ENCODE measurements at places on chromosomes 1 and 21. TPM values are rescaled to one million over a fixed set of nuclear protein-coding genes. Genes with fewer than 3 reads are reported as not detected.

GRCh38 chr1:211687462-211688215, 12.2 kb upstream of the NEK2 start:
- no peak for DNase-seq

FOXJ3 gene
- total RNA-seq, result 31.2 TPM

LYPD8 gene
- total RNA-seq, result not detected

DNA sequence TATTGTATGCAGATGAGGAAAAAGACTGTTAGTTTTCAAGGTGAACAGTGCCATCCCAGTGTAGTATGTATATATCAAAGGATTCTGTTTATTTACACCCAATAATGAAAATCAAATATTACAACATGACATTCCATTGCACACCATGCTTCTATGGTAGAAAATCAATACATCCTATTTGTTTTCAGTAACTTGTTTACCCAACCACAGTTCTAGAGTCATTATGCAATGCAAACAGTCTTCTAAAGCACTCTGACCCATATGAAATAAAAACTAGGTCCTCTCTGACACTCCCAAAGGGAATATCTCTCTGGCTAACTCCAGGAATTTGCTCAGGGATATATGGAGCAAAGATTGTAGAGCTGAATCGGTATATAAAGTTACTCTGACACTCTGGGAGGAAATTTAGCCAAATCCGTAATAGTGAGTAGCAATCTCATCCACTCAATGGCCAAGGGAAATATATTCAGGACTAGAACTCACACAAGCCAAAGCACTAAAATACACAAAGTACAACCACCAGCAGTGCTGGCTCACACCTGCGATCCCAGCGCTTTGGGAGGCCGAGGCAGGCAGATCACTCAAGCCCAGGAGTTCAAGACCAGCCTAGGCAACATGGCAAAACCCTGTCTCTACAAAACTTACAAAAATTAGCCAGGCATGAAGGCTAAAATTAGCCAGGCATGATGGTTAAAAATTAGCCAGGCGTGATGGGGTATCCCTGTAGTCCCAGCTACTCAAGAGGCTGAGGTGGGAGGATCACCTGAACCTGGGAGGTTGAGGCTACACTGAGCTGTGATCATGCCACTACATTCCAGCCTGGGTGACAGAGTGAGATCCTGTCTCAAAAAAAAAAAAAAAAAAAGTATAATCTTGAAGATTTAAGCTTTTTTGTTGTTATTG, 75.2 kb downstream of the RERE start:
- DNase-seq, result no peak

DNA sequence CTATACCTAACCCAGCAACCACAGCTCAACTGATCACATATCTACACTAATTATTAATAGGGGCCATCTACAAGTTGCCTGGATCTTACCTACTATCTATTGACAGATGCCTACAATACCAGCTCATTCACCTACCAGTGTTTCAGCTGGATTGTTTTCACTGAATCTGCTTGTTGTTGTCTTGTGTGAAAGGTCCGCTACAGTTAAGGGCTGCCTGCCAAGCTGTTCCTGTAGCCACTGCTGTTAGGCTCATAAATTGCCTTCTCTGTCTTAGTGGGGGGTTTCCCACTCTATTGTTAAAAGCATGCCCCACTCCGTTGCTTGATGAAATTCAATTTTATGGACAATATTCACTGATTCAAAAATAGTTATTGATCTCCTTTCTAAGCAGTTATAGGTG, 199.7 kb upstream of the TMPRSS15 start:
- no peak for DNase-seq

ADAMTS5 gene
- 99.7 TPM for total RNA-seq

DNA sequence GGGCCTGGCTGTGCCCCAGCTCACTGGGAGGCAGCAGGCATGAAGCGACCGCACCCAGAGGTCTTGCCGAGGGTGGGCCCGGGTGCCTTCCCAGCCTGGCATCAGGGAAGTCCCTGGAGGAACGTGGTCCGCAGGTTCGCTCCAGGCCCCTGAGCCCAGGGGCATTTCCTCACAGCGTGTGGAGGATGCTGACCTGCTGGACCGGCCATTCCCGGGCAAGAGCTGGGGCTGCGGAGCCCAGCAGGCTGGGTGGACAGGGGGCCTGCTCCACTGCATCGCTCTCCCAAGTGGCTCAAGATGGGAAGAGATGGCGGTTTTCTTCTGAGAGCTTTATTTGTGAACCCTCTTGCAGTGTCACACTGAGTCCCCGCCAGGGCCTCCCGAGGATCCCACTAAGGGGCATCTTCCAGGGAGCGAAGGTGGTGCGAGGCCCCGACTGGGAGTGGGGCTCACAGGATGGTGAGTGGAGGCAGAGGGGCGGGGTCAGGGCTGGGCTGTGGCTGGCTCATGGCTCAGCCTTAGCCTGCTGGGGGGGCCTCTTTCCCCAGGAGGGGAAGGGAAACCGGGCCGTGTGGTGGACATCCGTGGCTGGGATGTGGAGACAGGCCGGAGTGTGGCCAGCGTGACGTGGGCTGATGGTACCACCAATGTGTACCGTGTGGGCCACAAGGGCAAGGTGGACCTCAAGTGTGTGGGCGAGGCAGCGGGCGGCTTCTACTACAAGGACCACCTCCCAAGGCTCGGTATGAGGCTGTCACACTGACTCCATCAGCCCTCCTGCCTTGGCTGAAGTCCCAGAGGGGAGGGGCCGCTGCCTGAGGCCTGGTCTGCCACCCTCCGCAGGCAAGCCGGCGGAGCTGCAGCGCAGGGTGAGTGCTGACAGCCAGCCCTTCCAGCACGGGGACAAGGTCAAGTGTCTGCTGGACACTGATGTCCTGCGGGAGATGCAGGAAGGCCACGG, 7.2 kb upstream of the MMP23B start:
- no peak for DNase-seq

DNA sequence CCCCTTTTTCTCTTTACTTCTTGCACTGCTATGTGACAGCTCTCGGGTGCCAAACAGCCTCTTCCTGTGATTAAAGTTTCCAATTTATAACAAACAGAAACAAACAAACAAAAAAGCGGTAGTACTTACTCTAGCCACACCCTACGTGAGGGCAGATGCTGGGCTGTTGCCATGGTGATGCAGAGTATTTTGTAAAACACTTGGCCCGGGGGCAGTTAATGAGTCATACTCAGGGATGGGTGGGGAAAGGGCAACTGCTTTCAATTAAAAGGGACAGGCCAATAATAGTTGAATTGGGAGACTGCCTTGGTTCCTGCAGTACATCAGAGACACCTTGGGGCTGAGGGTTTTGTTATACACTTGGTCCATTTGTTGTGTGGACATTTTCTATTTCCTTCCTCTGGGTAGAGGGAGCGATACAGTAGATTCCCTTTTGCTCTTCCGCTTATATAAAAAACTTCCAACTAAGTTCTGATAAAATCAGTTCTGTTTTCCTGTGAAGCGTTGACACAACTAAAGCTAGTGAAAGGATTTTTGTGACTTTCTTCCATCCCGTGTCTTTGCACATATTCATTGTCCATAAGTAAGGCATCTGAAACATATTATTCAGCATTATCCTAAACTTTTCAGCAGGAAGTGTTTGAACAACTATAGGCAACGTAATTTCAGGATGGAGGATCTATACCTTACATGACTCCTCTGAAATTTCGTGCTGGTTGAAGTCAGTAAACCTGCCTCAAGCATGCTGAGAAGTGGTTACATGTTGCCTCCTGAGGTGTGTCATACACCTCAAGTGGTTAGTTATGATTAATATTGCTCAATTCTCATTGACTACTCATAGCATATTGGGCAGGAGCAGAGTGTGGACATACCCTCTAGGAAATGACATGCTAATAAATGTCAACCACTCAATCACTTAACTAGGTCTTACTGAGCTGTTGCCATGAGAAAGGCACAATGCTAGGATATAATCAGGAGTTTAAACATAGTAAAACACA, 36.7 kb upstream of the THEM4 start:
- peak; percentile 79 for DNase-seq

- peak; percentile 71 for DNase-seq
Observed at GRCh38 chr1:31705080-31705866, 1.5 kb upstream of the COL16A1 start.

DNA sequence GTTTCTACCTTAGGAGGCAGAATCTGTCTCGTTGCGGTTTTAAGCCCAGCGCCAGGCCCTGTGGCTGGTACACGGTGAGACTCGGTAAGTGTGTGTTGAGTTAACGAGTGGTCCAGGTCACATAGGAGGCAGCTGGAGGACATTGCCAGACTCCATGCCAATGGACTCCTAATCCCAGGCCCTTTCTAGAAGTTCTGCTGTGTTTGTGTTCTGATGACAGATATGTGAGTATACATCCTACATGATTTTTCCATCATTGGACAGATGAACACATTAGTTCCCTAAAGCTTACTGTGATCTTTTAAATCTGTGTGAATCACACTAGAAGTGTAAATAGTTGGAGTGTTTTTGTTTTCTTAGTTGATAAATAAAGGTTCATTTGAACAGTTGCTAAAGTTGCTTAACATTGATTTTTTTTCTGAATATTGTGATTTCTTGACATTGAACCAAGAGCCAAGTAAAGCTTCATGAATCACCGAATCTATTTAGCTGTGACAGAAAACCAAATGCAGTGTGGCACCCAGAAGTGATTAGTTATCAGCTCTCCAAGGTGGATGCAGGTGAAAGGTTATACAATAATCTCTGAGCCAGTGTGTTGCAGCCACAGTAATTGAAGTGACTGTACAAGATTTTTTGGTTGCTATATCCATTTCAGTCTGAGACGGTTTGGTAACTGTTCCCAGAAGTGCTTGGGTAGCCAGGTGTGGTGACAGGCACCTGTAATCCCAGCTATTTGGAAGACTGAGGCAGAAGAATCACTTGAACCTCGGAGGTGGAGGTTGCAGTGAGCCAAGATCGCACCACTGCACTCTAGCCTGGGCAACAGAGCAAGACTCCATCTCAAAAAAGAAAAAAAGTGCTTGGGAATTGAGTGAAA, 46.3 kb downstream of the DOP1B start:
- DNase-seq, result no peak

AKR7A3 gene
- total RNA-seq, result 1.2 TPM

DNA sequence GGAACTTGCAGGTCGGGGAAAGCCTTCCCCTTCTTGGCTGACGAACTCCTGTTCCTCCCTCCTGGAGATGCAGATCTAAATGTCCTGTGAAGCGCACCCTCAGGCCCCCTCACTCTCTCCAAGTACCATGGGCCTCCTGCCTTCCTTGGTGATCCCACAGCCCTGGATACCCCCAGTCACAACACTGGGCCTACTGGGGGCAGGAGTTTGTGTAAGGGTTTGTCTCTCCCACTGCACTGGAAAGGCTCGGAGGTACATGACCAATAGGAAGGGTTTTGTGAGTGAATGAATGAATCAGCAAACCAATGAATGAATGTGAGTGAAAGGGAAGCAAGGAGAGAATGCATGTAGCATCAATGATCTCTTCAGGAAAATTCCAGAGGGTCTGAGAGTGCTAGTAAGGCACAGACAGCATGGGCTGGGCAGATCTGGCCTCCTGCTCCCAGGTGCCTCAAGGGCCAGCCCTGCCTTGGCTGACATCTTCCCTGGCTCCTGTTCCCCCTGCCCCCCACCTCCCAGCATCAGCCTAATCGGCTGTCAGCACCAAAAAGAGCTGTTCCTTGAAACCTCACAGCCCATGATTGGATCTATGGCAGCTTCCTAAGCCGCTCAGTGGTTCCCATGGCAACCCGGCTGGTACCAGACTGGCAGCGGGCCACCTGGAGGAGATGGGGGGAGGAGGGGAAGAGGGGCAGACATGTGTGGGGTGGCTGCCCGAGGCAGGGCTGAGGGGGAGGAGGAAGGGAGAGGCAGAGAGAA, 95.8 kb downstream of the VWA5B1 start:
- no peak for DNase-seq

SERINC2 gene
- 0.29 TPM for total RNA-seq

KCNJ10 gene
- 0.58 TPM for total RNA-seq

DNA sequence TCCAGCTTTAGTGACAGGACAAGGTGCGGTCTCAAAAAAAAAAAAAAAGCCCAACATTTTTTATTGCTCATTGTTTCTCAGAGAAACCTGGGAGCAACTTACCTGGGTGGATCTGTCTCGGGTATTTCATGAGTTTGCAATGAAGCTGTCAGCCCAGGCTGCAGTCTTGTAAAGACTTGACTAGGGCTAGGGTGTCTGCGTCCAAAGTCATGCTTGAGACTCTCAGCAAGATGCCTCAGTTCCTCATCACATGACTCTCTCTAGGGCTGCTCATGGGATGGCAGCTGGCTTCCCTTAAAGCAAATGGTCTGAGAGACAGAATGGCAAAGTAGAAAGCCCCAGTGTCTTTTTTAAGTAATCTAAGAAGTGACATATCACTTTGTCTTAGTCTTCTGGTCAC, 8.1 kb downstream of the GABPA start:
- no peak for DNase-seq

- no peak for DNase-seq
Observed at GRCh38 chr1:31112266-31112935, 46.9 kb upstream of the PUM1 start.

DNA sequence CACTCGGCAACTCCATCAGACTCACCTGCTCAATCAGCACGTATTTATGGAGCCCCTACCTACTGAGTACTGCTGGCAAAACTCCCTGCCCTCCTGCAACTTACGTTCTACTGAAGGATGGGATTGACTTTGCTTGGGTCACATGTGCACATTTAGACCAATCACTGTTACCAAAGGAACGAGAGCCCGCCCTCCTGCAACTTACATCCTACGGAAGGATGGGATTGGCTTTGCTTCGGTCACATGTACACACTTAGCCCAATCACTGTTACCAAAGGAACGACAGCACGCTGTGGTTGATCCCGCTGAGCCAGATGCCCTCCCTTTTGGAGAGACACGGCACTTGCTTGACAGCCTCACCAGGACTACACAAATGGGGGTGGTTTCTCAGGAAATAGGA, 46.0 kb downstream of the UBIAD1 start:
- DNase-seq, result no peak

DNA sequence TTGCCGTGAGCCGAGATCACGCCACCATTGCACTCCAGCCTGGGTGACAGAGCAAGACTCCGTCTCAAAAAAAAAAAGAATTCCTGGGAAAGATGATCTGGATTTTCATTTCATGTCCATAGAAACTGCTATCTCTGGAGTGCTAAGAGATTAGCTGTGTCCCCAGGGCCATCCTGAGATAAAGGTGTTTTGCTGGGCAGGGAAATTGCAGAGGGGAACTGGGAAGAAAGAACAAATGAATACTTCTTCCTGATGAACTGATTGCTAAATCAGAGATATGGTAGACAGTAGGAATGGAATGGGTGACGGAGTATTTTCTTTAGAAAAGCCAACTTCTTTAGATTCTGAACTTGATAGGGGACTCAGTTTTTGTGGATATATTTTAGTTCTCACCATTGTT, 19.2 kb downstream of the SNRPE start:
- DNase-seq, result no peak

DNA sequence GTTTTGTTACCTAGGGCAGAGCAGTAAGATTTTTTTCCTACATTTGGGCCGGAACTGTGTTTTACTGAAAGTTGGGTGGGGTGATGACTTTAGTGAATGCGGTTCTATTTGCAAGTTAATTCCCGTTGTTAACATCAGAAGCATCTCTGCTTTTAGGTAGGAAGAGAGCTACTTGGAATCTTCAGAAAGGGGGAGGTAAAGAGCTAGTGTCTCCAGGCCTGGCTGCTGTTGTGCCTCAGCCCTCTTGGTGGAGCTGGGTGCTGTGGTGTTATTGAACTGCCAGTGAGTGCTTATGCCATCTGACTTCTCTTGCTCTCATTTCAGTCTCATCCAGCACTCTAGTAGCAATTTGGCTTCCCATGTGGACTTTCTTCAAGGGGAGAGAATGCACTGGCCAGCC, 3.4 kb downstream of the KDM4A start:
- DNase-seq, result no peak
